Effector memory CD8-positive, alpha-beta T cell (primary cell): ENCODE measurements at places on chromosomes 6 and 20.

- no peaks in the 10 kb centered on the region for H3K27me3 ChIP-seq
- peak overlapping the region; percentile 77 for H3K27ac ChIP-seq
- peaks cover 38% of the 10 kb centered on the region for H3K36me3 ChIP-seq
- H3K4me3 ChIP-seq: no peak overlapping the region
- peaks cover 29% of the 10 kb centered on the region for H3K4me1 ChIP-seq
Measured at GRCh38 chr20:35632539-35633115, 17.0 kb downstream of the SPAG4 start.

DNA sequence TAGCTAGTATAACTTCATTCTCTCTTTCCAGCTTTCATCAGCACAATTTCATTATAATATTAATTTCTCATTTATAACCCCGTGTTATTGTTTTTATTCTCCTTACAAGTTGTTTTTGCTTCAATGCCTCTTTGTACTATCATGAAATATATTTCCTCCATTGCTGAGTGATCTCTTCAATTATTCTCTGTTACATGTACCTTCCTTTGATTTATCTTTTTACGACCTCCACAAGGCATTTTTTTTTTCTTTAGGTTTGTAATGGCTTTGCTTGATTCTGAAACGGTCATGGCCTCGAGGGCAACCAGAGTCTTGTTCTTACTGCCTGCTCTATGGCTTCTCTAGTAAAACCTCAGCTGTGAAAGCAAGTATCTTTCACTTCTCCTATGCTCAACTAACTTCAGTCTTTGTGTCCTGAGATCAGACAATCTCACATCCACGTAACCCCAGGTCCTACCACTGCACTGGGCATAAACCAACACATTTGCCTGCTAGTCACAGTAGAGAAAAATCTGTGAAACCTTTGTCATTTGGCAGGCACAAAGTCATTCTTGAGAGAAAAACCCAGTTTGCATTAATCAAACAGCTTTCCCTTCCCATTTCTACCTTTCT is 119.9 kb downstream of the UST start:
- no peaks in the 10 kb centered on the region for H3K36me3 ChIP-seq
- no peak overlapping the region for H3K27ac ChIP-seq
- no peak for DNase-seq
- H3K4me3 ChIP-seq: no peak overlapping the region
- no peaks in the 10 kb centered on the region for H3K27me3 ChIP-seq

DNA sequence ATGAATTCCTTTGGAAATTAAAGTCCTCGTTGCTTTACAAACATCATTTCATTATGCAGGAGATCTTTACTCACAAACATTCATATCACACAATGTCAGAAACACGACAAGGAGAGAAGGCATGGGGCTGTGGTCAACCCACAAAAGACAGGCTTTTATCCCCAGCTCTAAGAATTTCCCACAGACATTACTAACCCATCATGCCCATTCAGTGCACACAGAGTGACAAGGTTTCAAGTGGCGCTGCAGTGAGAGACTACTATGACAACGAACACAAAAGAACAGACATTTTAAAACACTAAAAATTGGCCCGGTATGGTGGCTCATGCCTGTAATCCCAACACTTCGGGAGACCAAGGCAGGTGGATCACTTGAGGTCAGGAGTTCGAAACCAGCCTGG is 579.8 kb upstream of the AGPAT4 start:
- no peak overlapping the region for H3K27ac ChIP-seq
- DNase-seq: no peak

DNA sequence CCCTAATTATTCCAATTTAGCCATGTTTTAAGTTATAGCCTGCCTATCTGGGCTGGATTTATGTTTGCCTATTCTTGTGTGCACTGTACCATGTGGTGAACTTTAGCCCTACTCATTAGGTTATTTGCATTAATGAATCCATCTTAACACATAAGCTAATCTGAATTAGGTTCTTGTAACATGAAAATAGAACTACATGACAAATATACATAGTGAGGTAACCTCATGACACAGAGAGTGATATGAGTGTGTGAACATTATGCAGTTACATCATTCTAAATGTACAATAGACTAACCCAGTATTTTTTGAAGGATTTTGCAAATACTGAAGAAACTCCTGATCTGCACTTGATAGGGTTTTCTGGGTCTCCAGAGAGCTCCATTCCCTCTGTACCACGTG is 733.7 kb upstream of the CITED2 start:
- no peak overlapping the region for H3K27ac ChIP-seq
- no peaks in the 10 kb centered on the region for H3K4me1 ChIP-seq
- H3K36me3 ChIP-seq: no peaks in the 10 kb centered on the region
- no peak overlapping the region for H3K4me3 ChIP-seq
- DNase-seq: no peak

GRCh38 chr6:22222469-22222868 is 74.4 kb downstream of the PRL start:
- no peak for DNase-seq
- no peaks in the 10 kb centered on the region for H3K36me3 ChIP-seq
- no peak overlapping the region for H3K27ac ChIP-seq

DNA sequence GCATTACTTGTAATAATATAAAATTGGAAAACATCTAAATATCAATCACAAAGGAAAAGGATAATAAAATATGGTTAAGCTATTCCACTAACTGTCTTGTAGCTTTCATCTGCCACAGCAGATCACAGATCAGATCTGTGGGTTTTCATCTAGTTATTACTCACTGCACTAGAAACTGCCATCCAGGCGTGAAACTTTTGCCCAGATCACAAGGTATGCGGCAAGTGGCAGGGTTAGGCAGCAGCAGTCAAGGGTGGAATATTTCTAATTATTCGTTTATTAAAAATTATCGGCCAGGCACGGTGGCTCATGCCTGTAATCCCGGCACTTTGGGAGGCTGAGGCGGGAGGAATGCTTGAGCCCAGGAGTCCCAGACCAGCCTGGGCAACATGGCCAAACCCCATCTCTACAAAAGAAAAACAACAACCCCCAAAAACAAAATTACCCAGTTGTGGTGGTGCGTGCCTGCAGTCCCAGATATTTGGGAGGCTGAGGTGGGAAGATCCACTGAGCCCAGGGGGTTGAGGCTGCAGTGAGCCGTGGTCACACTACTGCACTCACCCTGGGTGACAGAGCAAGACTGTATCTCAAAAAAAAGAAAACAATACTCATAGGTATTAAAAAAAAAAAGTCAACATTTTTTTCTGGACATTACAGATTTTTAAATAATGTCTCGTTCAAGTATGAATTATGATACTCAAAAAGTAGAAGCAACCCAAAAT is 32.1 kb downstream of the BEND3 start:
- H3K4me3 ChIP-seq: no peak overlapping the region
- no peak overlapping the region for H3K27ac ChIP-seq
- DNase-seq: no peak
- H3K27me3 ChIP-seq: no peaks in the 10 kb centered on the region

DNA sequence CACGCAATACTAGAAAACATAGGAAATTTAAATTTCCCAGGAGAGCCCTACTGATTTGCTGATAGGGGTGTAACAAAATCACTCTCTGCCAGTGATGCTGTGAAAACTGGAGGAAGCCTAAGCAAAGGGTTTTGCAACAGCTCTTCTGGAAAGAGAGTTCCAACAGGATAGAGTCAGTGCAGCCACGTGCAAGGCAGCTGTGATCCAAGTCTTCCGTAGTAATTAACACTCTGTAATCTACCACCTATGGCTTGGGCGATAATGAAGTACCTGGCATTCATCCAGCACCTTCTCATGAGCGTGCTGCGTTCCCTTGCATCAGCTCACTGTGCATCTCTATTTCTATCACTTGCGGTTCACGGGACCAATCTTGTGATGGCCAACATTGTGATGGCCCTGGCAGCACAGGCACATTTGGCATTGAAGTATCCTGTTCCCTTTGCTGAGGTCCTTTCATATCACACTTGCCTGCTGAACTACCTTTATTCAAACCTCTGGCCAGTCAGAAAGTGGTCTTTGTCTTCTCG is 48.2 kb downstream of the IRF4 start:
- peaks cover 2% of the 10 kb centered on the region for H3K36me3 ChIP-seq
- H3K4me1 ChIP-seq: peaks cover 6% of the 10 kb centered on the region
- H3K4me3 ChIP-seq: no peak overlapping the region
- no peak for DNase-seq
- no peak overlapping the region for H3K27ac ChIP-seq

DNA sequence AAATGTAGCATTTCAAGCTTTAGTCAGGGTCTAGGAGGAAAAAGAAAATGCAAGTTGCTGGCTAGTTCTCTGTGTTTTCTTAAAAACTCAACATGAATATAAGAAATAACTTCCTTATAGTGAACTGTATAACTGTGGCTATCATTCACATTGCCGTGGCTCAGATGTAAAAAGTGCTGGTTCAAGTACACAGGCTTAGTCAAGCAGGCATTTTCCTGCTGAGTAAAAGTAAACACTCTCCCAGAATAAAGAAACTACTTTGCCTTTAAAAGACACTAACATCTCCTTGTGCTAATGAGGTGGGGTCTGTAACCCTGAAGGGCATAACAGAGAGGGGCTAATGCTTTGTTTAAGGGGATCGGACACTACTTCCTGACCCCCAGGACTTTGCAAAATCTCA is 3.3 kb downstream of the ATP5F1E start:
- H3K4me1 ChIP-seq: peaks cover 59% of the 10 kb centered on the region
- no peak for DNase-seq
- peak overlapping the region; percentile 44 for H3K27ac ChIP-seq
- peaks cover 83% of the 10 kb centered on the region for H3K36me3 ChIP-seq
- H3K4me3 ChIP-seq: peak overlapping the region; percentile 40

DNA sequence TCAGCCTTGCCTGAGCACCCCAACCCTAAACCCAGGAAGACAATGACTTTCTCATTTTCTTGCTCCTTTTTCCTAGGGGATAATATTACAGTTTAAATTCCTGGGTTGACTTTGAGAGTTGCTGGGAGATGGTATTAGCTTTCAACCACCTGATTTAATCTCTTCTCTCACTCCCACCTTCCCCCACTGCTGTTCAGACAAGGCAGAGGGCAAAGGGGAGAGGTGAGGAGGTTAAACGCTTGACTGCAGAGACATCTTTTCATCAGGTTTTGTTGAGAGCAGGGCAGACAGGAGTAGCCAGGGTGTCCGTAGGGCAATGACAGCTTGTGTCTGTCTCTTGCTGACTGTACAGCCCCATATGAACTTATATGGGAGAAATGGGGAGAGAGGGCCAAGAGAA is 811.2 kb downstream of the MAFB start:
- no peaks in the 10 kb centered on the region for H3K36me3 ChIP-seq
- peaks cover 8% of the 10 kb centered on the region for H3K27me3 ChIP-seq

GRCh38 chr6:53627391-53628218 is 38.0 kb downstream of the KLHL31 start:
- peaks cover 2% of the 10 kb centered on the region for H3K4me1 ChIP-seq
- H3K36me3 ChIP-seq: no peaks in the 10 kb centered on the region
- no peak for DNase-seq
- H3K27ac ChIP-seq: no peak overlapping the region

GRCh38 chr6:36608788-36609563 is 14.8 kb downstream of the SRSF3 start:
- H3K4me3 ChIP-seq: peak overlapping the region; percentile 19
- H3K4me1 ChIP-seq: peaks cover 45% of the 10 kb centered on the region
- no peak for DNase-seq
- H3K36me3 ChIP-seq: peaks cover 99% of the 10 kb centered on the region

- no peaks in the 10 kb centered on the region for H3K36me3 ChIP-seq
- no peak overlapping the region for H3K27ac ChIP-seq
- no peaks in the 10 kb centered on the region for H3K4me1 ChIP-seq
- peaks cover 6% of the 10 kb centered on the region for H3K27me3 ChIP-seq
Measured at GRCh38 chr6:140567466-140567865, 1193.0 kb upstream of the CITED2 start.

- no peak for DNase-seq
- H3K4me3 ChIP-seq: no peak overlapping the region
- H3K27ac ChIP-seq: no peak overlapping the region
- peaks cover 27% of the 10 kb centered on the region for H3K27me3 ChIP-seq
- H3K36me3 ChIP-seq: no peaks in the 10 kb centered on the region
Measured at GRCh38 chr20:43975096-43975768, 60.6 kb downstream of the TOX2 start.

DNA sequence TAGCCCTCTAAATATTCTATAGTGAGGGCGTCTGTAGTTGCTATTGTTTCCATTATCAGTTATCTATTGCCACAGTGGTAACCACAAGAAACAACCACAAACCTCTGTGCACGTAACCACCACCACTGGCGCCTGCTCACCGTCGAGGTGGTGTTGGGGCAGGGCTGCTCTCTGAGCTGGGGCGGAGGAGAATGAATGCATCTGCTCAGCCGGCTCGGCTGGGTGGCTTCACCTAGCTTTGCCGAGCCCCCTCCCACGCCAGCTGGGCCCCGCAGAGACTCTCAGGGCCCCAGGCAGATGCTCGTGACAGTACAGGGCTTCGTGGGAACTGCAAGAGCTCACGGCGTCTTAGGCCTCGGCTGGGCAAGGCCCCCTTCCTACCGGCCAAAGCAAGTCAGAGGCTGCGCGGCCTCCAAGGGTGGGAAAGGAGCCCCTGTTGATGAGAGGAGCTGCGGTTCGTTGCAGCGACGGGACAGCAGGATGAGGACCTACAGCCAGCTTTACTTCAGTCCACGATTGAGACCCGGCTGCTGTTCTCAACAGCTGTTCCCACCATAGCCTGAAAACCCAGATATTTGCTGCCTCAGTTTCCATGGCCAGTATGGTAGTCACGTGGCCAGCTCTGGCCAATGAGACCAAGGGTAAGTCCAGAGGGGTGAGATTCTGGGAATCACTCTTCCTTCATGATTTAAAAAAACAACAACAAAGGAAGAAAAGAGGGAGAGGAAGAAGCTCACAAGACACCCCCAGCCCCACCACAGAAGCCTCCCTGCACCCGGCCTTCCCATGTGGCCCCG is 120.2 kb upstream of the AFDN start:
- H3K27me3 ChIP-seq: peaks cover 55% of the 10 kb centered on the region
- H3K27ac ChIP-seq: no peak overlapping the region
- no peak overlapping the region for H3K4me3 ChIP-seq

DNA sequence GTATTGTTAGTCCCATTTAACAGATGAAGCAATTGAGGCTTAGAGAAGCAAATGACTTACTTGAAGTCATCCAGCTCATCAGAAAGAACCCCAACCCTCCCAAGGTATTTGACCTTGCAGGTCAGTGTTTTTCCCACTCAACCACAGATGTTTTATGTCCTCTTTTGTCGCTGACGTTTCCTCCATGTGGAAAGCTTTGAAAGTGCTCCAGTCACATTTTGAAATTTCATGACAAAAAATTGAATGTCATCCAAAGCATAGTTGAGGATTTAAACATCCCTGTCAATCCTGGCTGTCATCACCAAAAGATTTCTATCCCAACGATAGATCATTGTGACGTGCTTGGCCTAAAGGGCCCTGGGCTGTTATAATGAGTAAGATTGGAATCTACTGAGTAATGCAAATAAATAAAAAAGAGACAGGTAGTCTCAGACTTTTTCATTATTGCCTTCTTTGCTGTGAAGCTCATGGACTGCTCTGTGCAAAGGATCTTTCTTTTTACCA is 102.7 kb downstream of the TSHZ2 start:
- peaks cover 34% of the 10 kb centered on the region for H3K27me3 ChIP-seq
- H3K27ac ChIP-seq: no peak overlapping the region
- no peaks in the 10 kb centered on the region for H3K4me1 ChIP-seq
- DNase-seq: no peak
- H3K36me3 ChIP-seq: no peaks in the 10 kb centered on the region
- no peak overlapping the region for H3K4me3 ChIP-seq

- H3K27ac ChIP-seq: no peak overlapping the region
- no peaks in the 10 kb centered on the region for H3K27me3 ChIP-seq
- no peak overlapping the region for H3K4me3 ChIP-seq
- peaks cover 15% of the 10 kb centered on the region for H3K36me3 ChIP-seq
Measured at GRCh38 chr20:37777988-37778659, 84.3 kb downstream of the CTNNBL1 start.
